ENCODE measurements at places on chromosomes 6 and 20. TPM values are rescaled to one million over a fixed set of nuclear protein-coding genes. Genes with fewer than 3 reads are reported as not detected.

C20orf141 gene
- not detected for total RNA-seq

DNA sequence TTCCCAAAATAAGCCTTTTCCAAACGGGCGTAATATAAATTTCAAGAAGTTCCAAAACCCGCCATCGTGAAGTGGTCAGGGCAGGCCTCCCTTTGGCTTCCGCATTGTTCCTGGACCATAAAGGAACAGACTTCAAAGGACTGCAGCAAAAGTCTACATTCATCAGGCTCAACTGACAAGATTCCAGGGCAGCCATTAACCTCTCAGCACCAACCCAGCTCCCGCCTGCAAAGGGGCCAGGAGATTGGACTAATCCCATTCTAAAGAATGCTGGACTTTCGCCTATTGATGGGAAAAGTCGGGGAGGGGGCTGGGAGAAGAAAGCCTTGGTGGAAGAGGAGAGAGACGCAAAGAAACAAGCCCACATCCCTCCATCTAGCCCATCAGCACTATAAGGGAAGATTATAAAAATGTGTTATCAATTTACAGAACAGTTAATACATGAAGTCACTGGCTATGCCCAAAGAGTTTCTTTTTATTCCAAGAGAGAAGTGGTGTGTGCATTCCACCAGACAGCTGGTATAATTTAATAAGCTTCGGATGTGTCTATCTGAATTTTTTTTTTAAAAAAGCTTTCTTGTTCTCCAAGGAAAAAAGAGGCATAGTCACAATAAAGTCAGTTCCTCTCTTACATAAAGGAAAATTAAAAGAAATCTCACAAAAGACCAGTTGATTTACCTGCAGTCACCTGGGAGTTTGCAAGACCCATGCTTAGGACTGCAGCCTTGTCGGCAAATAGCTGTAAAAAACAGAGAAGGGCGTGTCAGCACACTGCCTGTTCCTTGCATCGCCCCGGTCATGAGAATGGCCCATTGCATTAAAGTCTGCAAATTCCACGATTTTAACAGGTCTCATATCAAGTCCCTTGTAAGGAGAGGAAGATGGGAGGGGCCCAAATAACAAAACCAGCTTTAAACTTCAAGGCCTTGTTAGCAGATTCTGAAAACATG, 17.8 kb downstream of the JAG1 start:
- DNase-seq, result no peak

OR12D3 gene
- total RNA-seq, result not detected

- DNase-seq, result no peak
Observed at GRCh38 chr6:97293198-97293696, 10.2 kb upstream of the MMS22L start.

OR2H2 gene
- total RNA-seq, result not detected

DNA sequence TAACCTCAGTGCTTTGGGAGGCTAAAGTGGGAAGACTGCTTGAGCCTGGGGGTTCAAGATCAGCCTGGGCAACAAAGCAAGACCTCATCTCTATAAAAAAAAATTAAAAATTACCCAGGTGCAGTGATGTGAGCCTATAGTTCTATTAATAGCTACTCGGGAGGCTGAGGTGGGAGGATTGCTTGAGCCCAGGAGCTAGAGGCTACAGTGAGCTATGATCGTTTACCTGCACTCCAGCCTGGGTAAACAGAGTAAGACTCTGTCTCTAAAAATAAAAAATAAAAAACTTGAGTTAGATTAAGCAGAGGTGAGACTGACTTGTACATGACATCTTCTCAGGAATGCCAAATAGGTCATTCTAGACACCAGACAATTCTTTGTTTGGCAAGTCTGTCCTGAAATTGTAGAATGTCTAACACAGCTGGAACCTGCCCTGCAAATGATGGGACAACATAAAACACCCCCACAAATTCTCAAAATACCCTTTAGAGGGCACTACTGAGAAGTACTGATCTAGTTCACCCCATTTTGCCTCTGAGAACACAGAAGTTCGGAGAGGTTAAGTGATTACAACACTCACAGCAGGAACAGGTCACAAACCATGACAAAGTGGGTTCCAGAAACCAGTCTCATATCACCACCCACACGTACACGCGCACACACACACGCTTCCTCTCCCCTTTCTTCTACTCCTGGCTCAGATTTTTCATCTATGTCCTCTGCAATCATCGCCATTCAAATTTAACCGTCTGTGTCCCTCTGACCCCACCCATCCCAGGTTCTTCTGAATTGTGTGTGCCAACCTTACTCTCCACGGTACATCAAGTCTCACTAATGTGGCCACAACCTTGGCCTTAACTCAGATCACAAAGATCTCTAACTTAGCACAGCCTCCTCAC, 38.3 kb downstream of the ARHGAP18 start:
- no peak for DNase-seq

PKHD1 gene
- total RNA-seq, result not detected
